Left renal cortex interstitium (tissue), 4 donors: ENCODE measurements at places on chromosomes 6 and 20. TPM values are rescaled to one million over a fixed set of nuclear protein-coding genes. Genes with fewer than 3 reads are reported as not detected.

- no peak for DNase-seq
Observed at GRCh38 chr6:128097009-128097408, 196.2 kb upstream of the THEMIS start.

ZHX3 gene
- polyA plus RNA-seq = 23.6 TPM

DNA sequence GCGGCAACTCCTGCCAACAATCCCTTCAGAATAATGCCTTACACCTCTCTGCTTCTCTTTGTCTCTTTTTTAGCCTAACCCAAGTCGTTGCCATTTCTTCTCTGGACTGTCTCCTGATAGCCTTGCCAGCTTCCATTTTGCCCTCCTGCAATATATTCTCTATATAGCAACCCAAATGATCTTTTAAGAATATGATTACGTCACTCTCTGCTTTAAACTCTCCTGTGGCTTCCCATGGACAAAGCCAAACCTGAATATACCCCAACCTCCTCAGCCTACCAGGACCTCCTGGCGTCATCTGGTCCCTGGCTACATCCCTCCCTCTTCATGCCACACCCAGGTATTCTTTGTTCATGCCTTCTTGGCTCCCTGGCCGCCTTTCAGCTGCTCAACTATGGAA, 126.5 kb upstream of the KCNK16 start:
- no peak for DNase-seq

EPM2A gene
- 12.3 TPM for polyA plus RNA-seq

DYNLT1 gene
- polyA plus RNA-seq = 178 TPM

GRCh38 chr6:6851059-6851948, 256.5 kb upstream of the RREB1 start:
- no peak for DNase-seq

- peak; percentile 78 for DNase-seq
Observed at GRCh38 chr6:15399641-15400470, 154.0 kb downstream of the JARID2 start.
